ENCODE measurements at places on chromosomes 5 and 9.
A peak's percentile ranks its signal among the peaks of the same experiment; 100 is the strongest.

DNA sequence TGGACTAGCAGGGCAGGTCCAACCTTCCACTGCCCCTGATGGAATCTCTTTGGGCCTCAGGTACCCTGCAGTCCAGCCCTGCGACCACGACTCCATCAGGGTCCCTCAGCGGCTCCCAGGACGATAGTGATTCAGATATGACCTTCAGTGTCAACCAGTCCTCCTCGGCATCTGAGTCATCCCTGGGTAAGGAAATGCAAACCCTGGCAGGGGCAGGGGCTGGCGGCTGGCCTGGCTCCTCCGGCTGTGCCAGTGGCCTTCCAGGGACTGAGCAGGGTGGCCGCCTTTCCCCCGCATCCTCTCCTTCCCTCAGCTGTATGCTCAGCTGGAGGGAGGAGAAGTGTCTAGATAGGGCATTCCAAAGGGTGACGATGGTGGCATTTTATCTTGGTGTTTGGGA lies 45.0 kb downstream of the NEURL1B start:
- DNase-seq = no peak
- peaks cover 4% of the 10 kb centered on the region for H3K4me1 ChIP-seq

DNA sequence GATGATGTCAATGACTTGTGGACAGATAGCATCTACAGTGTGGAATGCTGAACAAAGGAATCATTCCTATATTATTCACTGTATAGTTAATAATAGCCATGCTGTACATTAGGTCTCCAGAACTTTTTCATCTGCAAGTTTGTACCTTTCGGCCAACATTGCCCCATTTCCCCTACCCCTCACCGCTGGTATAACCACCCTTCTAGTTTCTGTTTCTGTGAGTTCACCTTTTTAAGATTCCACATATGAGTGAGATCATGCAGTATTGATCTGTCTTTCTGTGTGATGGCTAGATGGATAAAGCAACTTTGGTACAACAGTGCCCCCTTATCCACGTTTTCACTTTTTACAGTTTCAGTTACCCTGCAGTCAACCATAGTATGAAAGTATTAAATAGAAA lies 18.8 kb upstream of the ALDH1B1 start:
- no peak for DNase-seq
- no peak overlapping the region for H3K4me3 ChIP-seq

DNA sequence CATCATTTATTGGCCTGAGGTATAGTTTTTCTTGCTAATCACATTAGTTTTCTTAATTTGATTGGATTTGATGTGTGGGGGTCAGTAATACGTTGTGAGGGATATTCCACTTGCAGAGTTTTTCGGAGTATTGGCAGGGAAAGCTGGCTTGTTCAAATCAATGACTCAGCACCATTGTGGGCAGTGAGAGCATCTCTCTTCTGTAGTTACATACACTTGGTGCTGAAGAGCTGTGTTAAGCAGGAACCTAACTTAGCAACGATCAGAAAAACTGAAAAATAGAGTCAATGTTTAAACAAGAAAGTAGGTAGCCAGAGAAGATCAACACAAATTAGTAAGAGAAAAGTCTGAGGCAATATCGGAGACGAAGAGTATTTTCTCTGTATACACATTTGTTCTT lies 344.6 kb upstream of the EDIL3 start:
- no peak overlapping the region for H3K27ac ChIP-seq
- no peaks in the 10 kb centered on the region for H3K27me3 ChIP-seq
- peak; percentile 74 for DNase-seq
- H3K36me3 ChIP-seq = no peaks in the 10 kb centered on the region

DNA sequence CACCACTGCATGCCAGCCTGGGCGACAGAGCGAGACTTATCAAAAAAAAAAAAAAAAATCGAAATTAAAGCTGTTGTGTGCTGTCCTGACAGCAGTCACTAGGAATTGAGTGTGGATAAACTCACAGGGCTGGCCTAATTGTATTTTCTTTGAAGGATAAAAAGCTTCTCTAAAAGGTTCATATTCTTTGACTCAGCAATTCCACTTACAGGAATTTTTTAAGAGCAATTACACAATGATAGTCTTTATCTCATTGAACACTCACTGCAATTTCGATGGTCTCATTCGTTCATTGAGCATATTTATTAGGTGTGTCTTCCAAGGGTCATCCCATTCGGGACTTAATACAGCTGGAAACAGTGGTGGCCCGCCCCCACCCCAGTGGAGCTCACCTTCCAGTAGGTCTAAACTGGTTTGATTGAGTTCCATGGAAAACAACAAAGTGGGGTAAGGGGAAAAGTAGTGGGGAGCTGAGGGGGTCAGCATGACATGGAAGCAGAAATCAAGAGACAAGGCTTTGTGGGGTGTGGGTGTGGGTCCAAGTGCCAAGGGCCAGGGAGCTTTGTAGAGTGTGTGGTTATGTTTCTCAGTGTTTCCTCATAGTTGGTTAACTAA lies 6.7 kb downstream of the CDK9 start:
- H3K4me3 ChIP-seq = no peak overlapping the region
- H3K4me1 ChIP-seq = peaks cover 16% of the 10 kb centered on the region
- no peaks in the 10 kb centered on the region for H3K27me3 ChIP-seq
- H3K27ac ChIP-seq = no peak overlapping the region

GRCh38 chr5:138053554-138053953 lies 20.7 kb upstream of the FAM13B start:
- H3K4me1 ChIP-seq = no peaks in the 10 kb centered on the region
- no peaks in the 10 kb centered on the region for H3K36me3 ChIP-seq
- H3K27ac ChIP-seq = no peak overlapping the region
- DNase-seq = no peak
- peaks cover 6% of the 10 kb centered on the region for H3K27me3 ChIP-seq
- no peak overlapping the region for H3K4me3 ChIP-seq

DNA sequence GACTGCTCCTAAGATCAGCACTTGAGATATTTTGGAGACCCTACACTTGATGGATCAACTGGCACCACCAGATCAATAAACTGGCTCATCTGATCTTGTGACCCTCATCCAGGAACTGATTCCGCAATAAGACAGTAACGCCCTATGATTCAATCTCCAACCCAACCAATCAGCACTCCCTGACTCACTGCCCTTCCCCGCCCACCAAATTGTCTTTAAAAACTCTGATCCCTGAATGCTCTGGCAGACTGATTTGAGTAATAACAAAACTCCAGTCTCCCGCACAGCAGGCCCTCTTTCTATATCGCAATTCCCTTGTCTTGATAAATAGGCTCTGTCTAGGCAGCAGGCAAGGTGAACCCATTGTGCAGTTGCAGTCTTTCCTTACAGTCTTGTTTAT lies 677.0 kb downstream of the LRRC70 start:
- H3K27me3 ChIP-seq = no peaks in the 10 kb centered on the region
- no peaks in the 10 kb centered on the region for H3K4me1 ChIP-seq
- H3K4me3 ChIP-seq = no peak overlapping the region
- no peak overlapping the region for H3K27ac ChIP-seq
- no peaks in the 10 kb centered on the region for H3K36me3 ChIP-seq

DNA sequence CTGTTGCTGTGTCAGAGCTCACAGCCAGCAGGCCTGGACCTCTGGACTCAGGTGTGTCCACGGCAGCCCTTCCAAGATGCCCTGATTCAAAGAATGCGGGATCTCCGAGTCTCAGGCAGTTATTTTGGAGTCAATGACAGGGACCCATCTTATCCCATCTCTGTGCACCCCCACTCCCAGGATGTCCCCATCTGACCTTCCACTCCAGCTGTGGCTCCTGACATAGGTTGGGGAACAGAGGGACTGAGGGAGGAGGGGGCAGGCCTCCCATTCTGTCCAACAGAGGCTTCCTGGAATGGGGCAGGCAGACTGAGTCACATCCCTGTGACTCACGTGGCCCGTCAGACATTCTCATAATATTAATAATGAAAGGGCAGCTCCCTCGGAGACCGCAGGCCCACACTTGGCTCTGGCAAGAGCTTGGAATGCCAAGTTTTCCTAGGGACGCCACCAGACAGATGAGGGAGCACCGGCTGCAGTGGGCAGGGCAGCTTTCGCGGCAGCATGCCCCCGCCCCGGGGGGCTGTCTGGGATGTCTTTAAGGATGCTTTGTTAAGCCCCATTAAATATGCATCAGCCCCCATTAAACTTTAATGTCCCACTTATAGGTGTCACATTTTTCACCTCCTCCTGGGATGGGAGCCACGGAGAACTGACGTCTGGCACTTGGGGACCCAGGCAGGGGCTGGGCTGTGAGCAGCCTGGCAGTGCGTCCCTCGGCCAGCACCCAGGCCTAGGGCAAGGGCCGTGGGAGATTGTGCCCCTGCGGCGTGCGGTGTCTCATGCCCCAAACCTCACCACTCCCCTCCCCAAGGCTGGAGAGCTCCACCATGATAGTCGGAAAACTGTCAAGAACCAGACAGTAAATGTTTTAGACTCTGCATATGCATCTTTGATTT lies 23.6 kb upstream of the FIBCD1 start:
- H3K27me3 ChIP-seq = no peaks in the 10 kb centered on the region
- peaks cover 18% of the 10 kb centered on the region for H3K4me1 ChIP-seq
- peak overlapping the region; percentile 52 for H3K27ac ChIP-seq
- H3K4me3 ChIP-seq = peak overlapping the region; percentile 30
- DNase-seq = peak; percentile 95

- H3K4me3 ChIP-seq = no peak overlapping the region
- no peak for DNase-seq
- no peaks in the 10 kb centered on the region for H3K27me3 ChIP-seq
- H3K4me1 ChIP-seq = no peaks in the 10 kb centered on the region
- peaks cover 50% of the 10 kb centered on the region for H3K36me3 ChIP-seq
- no peak overlapping the region for H3K27ac ChIP-seq
Measured at GRCh38 chr9:37583522-37584121, 7.4 kb upstream of the FBXO10 start.

DNA sequence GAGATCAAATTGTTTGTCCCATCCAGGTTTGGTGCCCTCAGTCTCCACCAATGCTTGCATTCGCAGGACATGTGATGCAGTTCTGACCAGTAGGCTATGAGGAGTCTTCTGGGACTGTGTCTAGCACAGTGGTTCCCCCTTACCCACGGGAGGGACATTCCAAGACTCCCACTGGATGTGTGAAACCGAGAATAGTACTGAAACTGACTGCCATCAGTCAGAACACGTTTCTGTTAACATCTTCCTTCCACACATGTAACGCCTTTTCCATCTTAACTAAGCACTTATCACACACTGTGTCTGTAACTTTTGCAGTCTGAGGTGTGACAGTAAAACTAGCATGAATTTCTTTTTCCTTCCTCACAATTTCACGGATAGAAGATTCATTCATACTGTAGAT lies 74.7 kb downstream of the PTTG1 start:
- no peak overlapping the region for H3K4me3 ChIP-seq
- no peak overlapping the region for H3K27ac ChIP-seq
- no peaks in the 10 kb centered on the region for H3K27me3 ChIP-seq
- no peaks in the 10 kb centered on the region for H3K4me1 ChIP-seq

DNA sequence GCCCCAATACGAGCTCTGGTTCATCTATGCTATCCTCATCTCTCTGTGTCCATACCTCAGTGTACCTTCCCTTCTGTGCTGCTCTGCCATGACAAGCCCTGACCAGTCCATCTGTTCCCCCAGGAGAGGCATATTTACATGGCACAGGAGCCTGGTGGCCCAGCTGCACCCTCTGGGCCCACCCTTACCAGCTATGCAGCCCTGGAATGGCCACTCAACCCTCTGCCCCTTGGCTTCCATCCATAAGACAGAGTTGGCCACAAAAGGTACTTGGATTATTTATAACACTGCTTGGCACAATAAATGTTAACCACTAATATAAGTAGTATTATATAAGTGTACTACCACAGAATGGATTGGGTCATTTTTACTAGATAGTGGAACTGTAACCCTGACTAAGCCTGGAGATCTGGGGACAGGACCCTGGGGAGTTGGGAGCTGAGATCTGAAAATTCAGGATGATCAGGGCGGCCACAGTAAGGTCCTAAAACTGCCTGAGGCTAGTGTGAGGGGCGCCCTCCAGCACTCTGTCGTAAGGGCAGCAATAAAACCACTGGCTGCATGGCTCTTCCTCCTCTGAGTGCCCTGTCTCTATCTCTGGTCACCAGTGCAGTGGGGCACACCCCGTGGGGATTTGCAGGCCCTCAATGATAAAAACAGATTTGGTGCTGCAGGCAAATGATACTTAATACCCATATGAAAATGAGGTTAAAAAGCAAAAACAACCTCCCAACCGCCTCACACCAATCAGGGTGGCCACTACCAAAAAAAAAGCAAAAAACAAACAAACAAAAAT lies 65.8 kb downstream of the SEMA4D start:
- H3K4me3 ChIP-seq = no peak overlapping the region
- no peaks in the 10 kb centered on the region for H3K36me3 ChIP-seq
- no peak for DNase-seq
- H3K27me3 ChIP-seq = no peaks in the 10 kb centered on the region

- H3K4me3 ChIP-seq = no peak overlapping the region
- H3K27me3 ChIP-seq = peaks cover 12% of the 10 kb centered on the region
- H3K27ac ChIP-seq = no peak overlapping the region
- peaks cover 7% of the 10 kb centered on the region for H3K4me1 ChIP-seq
- no peaks in the 10 kb centered on the region for H3K36me3 ChIP-seq
Measured at GRCh38 chr9:21392270-21392669, 7.1 kb upstream of the IFNA2 start.

DNA sequence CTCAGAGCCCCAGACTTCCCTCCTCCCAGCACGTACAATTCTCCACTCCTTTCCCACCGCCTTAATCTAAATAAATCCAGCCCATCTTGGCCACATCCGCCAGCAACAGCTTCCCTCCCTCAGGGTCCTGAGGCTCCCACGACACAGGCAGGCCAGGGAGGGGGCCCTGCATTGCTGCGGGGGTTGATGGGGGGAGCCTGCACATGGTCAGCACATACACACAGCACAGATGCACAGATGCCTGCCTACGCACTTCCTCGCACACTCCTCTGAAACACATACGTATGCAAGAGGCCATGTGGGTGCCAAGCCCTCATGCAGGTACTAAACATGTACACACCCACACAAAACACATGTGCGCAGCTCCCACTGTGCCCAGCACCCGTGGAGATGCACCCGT lies 14.8 kb downstream of the PDGFRB start:
- no peak overlapping the region for H3K4me3 ChIP-seq
- peak; percentile 82 for DNase-seq
- peak overlapping the region; percentile 99 for H3K27ac ChIP-seq
- H3K4me1 ChIP-seq = peaks cover 97% of the 10 kb centered on the region

DNA sequence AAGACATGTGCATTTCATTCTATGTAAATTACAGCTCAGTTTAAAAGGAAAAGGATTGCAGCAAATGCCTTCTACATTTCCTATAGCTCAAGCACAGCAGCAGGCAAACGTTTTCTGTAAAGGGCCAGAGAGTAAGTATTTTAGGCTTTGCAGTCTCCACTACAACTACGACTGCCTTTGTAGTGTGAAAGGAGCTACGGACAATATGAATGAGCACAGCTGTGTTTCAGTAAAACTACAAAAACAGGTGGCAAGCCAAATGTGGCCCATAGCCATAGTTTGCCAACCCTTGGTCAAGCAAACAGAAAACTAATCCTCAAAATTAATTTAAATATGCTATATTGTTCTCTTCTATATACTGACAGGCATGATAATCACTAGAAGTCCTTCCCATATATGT lies 7.2 kb downstream of the PTBP3 start:
- H3K27me3 ChIP-seq = no peaks in the 10 kb centered on the region
- no peak for DNase-seq
- no peaks in the 10 kb centered on the region for H3K4me1 ChIP-seq
- no peak overlapping the region for H3K27ac ChIP-seq
- H3K36me3 ChIP-seq = no peaks in the 10 kb centered on the region

GRCh38 chr9:125558453-125559092 lies 148.4 kb downstream of the MAPKAP1 start:
- H3K4me3 ChIP-seq = no peak overlapping the region
- H3K27ac ChIP-seq = peak overlapping the region; percentile 34
- peak; percentile 60 for DNase-seq
- H3K36me3 ChIP-seq = peaks cover 5% of the 10 kb centered on the region
